ENCODE measurements at places on chromosomes 2 and 18. TPM values are rescaled to one million over a fixed set of nuclear protein-coding genes. Genes with fewer than 3 reads are reported as not detected.

- H3K27ac ChIP-seq, result no peak overlapping the region
- H3K4me3 ChIP-seq, result no peak overlapping the region
- no peaks in the 10 kb centered on the region for H3K36me3 ChIP-seq
- peaks cover 5% of the 10 kb centered on the region for H3K27me3 ChIP-seq
- H3K4me1 ChIP-seq, result no peaks in the 10 kb centered on the region
- no peak for DNase-seq
These were observed 122.4 kb downstream of the SETBP1 start for GRCh38 chr18:44803019-44803650.

DNA sequence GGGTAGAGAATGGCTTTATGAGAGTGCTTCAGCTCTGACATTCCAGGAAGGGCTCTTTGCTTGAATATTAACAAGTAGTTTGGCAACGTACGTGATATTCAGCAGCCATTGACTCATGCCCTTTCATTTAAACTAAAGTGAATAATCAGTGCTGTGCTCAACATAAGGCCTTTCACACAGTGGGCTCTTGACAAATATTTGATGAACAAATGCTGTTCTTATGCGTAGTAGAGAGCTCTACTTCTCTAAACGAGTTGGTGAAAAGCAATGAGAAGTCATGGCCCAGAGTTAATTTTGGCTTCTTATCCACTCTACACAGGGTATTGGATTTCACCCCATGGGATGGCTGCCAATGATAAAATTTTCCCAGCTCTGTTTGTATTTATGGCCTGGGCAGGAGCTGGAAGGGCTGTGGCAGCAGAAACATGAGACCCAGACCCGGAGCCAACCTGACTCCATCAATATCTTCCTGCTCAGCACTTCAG is 338.9 kb downstream of the CCDC85A start:
- H3K4me3 ChIP-seq, result no peak overlapping the region
- H3K27me3 ChIP-seq, result no peaks in the 10 kb centered on the region
- no peak for DNase-seq

Gene RGPD4
- polyA plus RNA-seq, result not detected

DNA sequence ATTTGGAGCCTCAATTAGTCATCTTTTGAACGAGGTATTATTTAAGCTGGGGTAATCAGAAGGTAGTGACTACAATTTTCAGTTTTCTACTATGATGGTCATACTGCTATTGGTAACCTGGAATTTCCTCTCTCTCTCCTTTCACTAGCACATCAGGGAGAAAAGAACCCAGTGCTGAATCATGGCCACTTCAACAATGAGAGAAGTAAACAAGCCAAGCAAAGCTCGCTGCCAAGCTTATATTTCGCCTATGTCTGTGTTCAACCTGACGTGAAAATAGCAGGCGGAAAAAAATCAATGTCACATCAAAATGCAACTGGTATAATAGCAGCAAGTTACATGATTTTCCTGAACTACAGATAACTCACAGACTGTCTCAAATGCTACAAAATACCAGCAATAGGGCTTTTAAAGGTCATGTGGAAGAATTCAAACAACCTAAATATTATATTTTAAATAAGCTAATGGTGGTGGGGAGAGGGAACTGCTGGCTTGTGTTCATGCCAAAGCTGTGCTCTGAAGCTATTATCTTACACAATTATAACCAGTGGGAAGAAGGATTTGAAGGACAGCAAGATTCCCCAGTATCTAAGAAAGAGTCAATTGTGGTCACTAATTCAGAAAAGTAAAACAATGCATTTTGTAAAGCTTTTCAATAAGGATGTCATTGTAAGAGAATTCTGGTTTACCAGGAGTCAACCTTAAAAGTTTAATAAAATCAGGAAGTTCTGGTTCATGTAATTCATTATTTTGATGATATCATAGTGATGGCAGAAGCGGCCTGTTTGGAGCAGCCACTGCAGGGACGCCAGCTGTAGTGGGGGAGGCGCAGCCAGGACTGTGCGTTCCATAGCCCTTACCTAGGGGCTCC is 38.0 kb downstream of the RNF152 start:
- H3K27me3 ChIP-seq, result peaks cover 5% of the 10 kb centered on the region
- H3K4me1 ChIP-seq, result no peaks in the 10 kb centered on the region
- DNase-seq, result no peak
- H3K27ac ChIP-seq, result no peak overlapping the region

DNA sequence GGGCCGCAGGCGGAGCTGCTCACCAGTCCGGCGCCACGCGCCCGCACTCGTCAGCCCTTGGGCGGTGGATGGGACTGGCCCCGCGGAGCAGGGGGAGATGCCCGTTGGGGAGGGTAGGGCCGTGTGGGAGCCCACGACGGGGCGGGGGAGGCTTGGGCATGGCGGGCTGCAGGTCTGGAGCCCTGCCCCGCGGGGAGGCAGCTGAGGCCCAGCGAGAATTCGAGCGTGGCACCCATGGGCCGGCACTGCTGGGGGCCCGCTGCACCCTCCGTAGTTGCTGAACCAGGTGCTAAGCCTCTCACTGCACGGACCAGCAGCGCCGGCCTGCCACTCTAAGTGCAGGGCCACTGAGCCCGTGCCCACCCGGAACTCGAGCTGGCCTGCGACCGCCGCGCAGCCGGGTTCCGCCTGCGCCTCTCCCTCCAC is 182.4 kb upstream of the ERBB4 start:
- H3K27ac ChIP-seq, result no peak overlapping the region
- peaks cover 3% of the 10 kb centered on the region for H3K27me3 ChIP-seq
- H3K36me3 ChIP-seq, result no peaks in the 10 kb centered on the region
- H3K4me1 ChIP-seq, result peaks cover 11% of the 10 kb centered on the region
- no peak overlapping the region for H3K4me3 ChIP-seq

- H3K27me3 ChIP-seq, result no peaks in the 10 kb centered on the region
- DNase-seq, result no peak
- peaks cover 41% of the 10 kb centered on the region for H3K4me1 ChIP-seq
- peaks cover 81% of the 10 kb centered on the region for H3K36me3 ChIP-seq
- no peak overlapping the region for H3K4me3 ChIP-seq
These were observed 10.7 kb downstream of the BABAM2 start for GRCh38 chr2:27901234-27901633.

Gene NPHP1
- polyA plus RNA-seq, result 0.49 TPM

- H3K36me3 ChIP-seq, result peaks cover 5% of the 10 kb centered on the region
- no peak for DNase-seq
- no peaks in the 10 kb centered on the region for H3K4me1 ChIP-seq
- H3K27ac ChIP-seq, result no peak overlapping the region
These were observed 72.1 kb upstream of the NOSTRIN start for GRCh38 chr2:168730344-168730743.

- peaks cover 3% of the 10 kb centered on the region for H3K36me3 ChIP-seq
- peaks cover 20% of the 10 kb centered on the region for H3K4me1 ChIP-seq
- H3K4me3 ChIP-seq, result no peak overlapping the region
- H3K27me3 ChIP-seq, result peaks cover 3% of the 10 kb centered on the region
- DNase-seq, result no peak
- no peak overlapping the region for H3K27ac ChIP-seq
These were observed 44.7 kb downstream of the C2orf42 start for GRCh38 chr2:70145851-70146739.

- no peak for DNase-seq
- no peaks in the 10 kb centered on the region for H3K4me1 ChIP-seq
- no peak overlapping the region for H3K4me3 ChIP-seq
- no peaks in the 10 kb centered on the region for H3K36me3 ChIP-seq
These were observed 1.6 kb upstream of the ARHGEF4 start for GRCh38 chr2:130834931-130835765.

Gene ACVR1C
- polyA plus RNA-seq, result 1.9 TPM

DNA sequence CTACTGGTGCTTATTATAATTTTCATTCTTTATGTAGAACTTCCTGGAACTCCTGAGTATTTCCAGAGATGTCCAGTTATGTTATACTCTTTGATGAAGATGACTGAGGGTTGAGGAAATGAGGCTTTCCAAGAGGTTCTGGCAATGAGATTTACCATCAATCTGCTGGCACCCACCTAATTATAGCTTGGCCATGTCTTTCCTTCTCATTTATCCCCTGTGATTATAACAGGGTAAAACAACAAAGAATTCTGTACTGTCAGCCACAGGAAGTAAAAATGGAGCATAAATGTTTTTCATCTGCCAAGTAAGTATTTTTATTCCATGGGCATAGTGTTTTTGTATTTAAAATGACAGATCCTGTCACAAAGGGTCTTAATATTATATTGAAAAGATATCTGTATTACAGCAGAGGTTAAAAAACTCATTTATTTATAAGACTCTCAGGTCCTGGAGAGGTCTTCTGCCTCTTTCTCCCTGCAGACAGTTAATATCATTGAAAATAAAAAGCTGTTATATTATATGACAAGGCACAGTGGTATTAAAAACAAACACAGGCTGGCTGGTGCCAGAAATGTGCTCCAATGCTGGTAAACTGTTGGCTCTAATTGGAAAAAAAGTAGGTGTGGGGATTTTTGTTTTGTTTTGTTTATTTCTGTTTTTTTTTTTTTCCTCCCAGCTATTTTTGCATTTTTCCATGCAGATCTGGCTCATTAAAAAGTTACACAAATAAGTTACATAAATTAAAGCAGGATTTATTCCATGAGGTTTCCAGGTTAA is 1764.1 kb upstream of the CELF4 start:
- no peak overlapping the region for H3K4me3 ChIP-seq
- no peaks in the 10 kb centered on the region for H3K4me1 ChIP-seq
- H3K27me3 ChIP-seq, result no peaks in the 10 kb centered on the region
- H3K36me3 ChIP-seq, result no peaks in the 10 kb centered on the region
- H3K27ac ChIP-seq, result no peak overlapping the region

DNA sequence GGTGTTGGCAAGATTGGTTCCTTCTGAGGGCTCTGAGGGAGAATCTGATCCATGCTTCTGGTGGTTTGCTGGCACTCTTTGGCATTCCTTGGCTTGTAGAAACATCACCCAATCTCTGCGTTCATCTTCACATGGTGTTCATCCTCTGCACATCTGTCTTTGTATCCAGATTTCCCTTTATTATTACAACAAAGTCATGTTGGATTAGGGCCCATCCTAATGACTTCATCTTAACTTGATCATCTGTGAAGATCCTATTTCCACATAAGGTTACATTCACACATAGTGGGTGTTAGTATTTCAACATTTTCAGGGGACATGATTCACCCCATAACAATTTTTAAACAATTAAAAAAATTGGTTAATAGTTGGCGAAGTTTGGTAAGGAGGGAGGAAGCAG is 177.4 kb upstream of the CWC22 start:
- H3K36me3 ChIP-seq, result no peaks in the 10 kb centered on the region
- no peak overlapping the region for H3K4me3 ChIP-seq
- no peak for DNase-seq
- H3K27me3 ChIP-seq, result peaks cover 1% of the 10 kb centered on the region
- H3K27ac ChIP-seq, result no peak overlapping the region
- no peaks in the 10 kb centered on the region for H3K4me1 ChIP-seq

Gene SEPTIN10
- not detected for polyA plus RNA-seq

GRCh38 chr2:56531668-56532420 is 348.1 kb downstream of the CCDC85A start:
- H3K27ac ChIP-seq, result no peak overlapping the region
- H3K4me1 ChIP-seq, result no peaks in the 10 kb centered on the region
- DNase-seq, result no peak
- no peaks in the 10 kb centered on the region for H3K27me3 ChIP-seq

- H3K27ac ChIP-seq, result no peak overlapping the region
- H3K4me1 ChIP-seq, result no peaks in the 10 kb centered on the region
- DNase-seq, result no peak
- no peak overlapping the region for H3K4me3 ChIP-seq
These were observed 7.7 kb downstream of the FBXO15 start for GRCh38 chr18:74139888-74140287.

DNA sequence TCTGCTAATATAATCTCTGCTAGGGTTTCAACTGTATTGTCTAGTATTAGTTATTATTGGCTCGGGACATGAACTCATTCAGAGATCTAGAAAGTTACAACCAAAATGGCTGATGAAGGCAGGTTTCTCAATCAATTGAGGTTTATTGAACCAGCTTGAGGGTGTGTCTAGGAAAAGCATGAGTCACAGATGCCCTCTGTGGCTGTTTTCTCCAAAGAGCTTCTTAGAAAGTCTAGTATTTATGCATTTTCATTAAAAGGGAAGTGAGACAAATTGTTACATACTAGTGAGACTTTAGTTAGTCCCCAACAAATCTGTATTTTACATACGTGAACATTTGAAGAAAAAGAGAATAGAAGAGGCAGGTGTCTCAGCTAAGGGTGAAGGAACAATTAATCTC is 23.0 kb upstream of the RTTN start:
- H3K36me3 ChIP-seq, result no peaks in the 10 kb centered on the region
- no peaks in the 10 kb centered on the region for H3K4me1 ChIP-seq
- no peak for DNase-seq
- no peak overlapping the region for H3K27ac ChIP-seq

GRCh38 chr2:147636238-147636882 is 208.5 kb upstream of the ACVR2A start:
- H3K27ac ChIP-seq, result no peak overlapping the region

DNA sequence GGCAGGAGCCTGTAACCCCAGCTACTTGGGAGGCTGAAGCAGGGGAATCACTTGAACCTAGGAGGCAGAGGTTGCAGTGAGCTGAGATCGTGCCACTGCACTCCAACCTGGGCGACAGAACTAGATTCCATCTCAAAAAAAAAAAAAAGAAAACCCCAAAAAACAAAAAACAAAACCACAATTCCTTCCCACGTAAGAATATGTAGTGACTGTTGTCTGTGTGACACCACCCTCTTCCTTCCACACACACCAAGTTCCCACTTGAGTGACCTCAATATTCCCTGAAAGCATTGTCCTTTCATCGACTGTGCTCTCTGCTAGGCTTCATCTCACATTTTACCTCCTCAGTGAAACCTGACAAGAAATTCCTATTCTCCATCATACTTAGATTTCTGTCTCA is 8.8 kb upstream of the THADA start:
- H3K36me3 ChIP-seq, result no peaks in the 10 kb centered on the region
- no peak for DNase-seq
- H3K27me3 ChIP-seq, result peaks cover 5% of the 10 kb centered on the region
- no peak overlapping the region for H3K27ac ChIP-seq
- H3K4me1 ChIP-seq, result peaks cover 5% of the 10 kb centered on the region

DNA sequence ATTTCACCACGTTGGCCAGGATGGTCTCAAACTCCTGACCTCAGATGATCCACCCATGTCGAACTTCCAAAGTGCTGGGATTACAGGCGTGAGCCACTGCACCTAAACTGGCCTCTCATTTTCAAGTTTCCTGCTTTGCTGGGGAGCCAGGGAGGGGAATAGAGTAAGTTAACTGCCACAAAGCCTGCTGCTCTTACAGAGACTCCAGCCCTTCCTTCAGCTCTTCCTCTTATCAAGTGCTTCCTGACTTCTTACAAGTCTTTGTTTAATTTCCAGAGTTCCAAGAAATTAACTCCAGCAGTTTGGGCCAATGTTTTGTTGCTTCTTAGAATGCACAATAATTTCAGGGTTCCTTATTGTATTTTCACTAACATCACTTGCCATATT is 24.3 kb upstream of the UBE2F start:
- peaks cover 60% of the 10 kb centered on the region for H3K4me1 ChIP-seq
- H3K27me3 ChIP-seq, result no peaks in the 10 kb centered on the region
- H3K36me3 ChIP-seq, result peaks cover 17% of the 10 kb centered on the region
- no peak for DNase-seq

DNA sequence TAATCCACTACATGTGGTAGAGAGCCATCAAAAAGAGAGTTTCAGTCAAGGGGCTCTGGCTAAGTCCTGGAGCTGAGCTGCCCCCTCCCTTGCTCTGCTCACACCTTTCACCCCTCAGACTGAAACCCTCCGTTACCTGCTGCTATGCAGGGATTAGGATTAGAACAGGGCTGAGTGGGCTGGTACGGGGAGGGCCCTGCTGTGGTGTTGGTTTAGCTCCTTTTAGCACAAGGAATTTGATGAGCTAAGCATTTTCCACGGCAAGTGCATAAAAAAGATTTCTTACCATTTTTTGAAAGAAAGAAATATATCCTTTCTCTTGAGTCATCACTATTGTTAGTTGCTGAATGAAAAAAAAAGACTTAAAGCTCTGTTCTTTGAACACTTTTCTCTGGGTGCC is 46.3 kb downstream of the TCF7L1 start:
- H3K36me3 ChIP-seq, result no peaks in the 10 kb centered on the region
- H3K4me1 ChIP-seq, result no peaks in the 10 kb centered on the region
- no peak for DNase-seq

Gene ACMSD
- not detected for polyA plus RNA-seq
